ENCODE measurements at places on chromosomes 6 and 20. TPM values are rescaled to one million over a fixed set of nuclear protein-coding genes. Genes with fewer than 3 reads are reported as not detected.

Gene SCGN
- total RNA-seq: not detected

GRCh38 chr6:166579237-166579850 lies 7.1 kb downstream of the RAMACL start:
- DNase-seq: no peak

- DNase-seq: no peak
Observed at GRCh38 chr6:44050872-44051505, 76.3 kb downstream of the MRPL14 start.

GRCh38 chr20:60851826-60852704 lies 400.0 kb upstream of the CDH4 start:
- DNase-seq: no peak

GRCh38 chr6:103534814-103535213 lies 1324.9 kb downstream of the HACE1 start:
- no peak for DNase-seq

DNA sequence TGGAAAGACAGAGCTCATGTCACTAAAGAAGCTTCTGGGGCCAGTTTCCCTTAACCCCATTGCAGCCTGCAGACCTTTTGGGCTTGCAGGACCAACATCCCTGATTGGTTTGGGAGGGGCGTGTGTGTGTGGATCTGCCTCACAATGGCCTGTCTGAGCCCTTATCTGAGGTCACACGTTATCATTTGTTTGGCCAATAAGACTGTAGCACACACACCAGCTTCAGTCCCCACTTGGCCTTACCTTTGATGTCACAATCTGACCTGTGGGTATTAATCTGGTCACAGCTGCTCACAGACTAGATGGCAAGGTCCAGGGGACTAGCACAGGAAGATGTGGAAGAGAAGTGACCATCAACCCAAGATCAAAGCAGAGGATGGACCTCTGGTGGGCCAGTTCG lies at the start of gene SCP2D1:
Gene SCP2D1, plus strand, starts transcription at position 301 of the 400 bp plus-strand sequence. Its CDS starts 33 bp downstream, at position 334.
- no peak for DNase-seq

GRCh38 chr20:45174434-45175364 lies at the start of gene PI3:
Gene PI3 (plus strand): TSS chr20:45174902. CDS start chr20:45174923, 21 bp downstream.
- DNase-seq: no peak

DNA sequence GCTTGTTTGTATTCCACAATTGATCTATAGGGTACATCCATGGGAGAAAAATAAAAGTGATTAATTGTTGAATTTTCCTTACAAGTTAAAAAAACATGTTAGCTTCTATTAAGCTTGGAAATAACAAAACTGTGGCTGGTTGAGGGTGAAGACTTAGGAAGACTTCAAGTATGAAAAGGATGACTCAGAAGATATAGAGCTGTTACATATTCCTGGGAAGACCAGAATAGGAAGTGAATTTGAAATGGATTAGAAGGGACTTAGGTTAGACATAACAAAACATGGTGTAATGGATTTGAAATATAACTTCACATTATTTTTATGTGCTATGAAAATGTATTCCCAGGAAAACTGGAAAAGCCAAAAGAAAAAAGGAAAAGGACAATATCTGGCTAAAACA lies 732.2 kb downstream of the HDGFL1 start:
- DNase-seq: no peak

- DNase-seq: no peak
Observed at GRCh38 chr6:97081010-97081590, 156.6 kb downstream of the KLHL32 start.

GRCh38 chr6:20698675-20699074 lies 164.4 kb downstream of the CDKAL1 start:
- no peak for DNase-seq

Measured in glomerular endothelial cell (primary cell).